ENCODE measurements at places on chromosomes 16 and 17.

- DNase-seq: no peak
Observed at GRCh38 chr17:61321344-61321743, 78.3 kb upstream of the TBX2 start.

DNA sequence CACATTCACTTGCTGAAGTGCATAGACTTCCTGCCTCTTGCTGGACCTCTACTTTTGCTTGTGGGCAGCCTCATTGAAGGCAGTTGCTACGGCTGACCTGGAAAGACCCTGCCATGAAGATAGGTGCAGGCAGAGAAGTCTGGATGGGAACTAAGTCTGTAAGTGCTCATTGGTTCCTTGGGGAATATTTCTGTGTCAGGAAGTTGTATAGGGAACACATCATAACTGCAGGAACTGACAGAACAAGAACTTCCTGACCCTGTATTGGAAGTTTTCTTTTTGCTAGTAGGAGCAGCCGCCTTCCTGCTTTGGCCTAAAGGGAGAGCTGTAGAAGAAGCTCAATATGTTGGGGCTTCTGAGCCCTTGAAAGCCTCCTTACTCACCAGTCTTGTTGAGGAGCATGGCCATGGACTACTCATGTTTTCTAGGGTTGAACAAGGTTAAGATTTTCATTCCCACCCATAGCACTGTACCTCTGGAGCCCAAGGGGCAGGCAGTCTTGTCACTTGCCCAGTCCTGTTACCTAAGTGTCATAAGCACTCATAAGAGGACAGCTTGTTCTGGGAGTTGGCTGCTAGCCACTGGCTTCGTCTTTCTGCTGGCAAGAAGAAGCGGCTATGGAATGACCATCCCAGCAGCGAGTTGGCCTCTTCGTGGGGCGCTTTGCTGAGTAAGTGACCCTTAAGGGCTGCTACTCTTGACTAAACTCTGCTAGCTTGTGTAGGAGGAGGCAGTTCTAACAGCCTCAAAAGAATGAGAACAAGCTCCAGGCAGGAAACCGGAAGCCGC is 7.2 kb downstream of the UBFD1 start:
- DNase-seq: no peak

DNA sequence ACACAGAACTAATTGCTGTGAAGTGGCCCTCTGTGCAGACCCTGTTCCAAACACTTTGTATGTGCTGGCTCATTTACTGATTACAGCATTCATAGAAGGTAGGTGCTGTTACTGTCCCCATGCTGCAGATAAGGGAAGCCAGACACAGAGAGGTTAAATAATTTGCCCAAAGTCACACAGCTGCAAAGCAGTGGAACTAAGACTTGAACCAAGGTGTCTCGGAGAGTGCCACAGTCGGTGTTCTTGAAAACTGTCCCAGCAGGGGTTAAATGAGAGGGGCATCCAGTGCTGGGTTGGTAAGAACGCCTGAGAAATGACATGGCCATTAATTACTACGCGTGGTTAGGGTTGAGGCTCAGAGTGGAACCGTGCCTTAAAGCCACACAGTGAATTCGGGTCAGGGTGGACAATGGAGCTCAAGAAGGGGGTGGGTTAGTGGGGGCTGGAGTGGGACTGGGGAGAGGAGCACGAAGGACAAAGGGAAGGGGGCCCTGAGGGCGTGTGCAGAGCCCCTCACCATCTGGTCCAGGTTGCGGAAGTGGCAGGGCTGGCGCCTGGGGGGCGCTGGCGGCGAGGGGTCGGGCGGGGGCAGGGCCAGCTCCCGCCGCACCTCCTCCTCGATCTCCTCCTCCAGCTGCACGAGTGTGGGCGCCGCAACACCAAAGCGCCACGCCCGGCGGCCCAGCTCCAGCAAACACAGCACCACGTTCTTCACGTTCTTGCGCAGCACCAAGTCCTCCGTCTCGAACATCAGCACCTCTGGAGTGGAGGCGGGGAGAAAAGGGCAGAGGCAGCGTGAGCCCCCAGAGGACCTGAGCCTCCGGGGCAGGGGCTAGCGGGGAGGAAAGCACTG is 3.3 kb downstream of the GAS2L2 start:
- DNase-seq: no peak

- DNase-seq: no peak
Observed at GRCh38 chr16:1762196-1762878, 9.0 kb downstream of the NME3 start.

DNA sequence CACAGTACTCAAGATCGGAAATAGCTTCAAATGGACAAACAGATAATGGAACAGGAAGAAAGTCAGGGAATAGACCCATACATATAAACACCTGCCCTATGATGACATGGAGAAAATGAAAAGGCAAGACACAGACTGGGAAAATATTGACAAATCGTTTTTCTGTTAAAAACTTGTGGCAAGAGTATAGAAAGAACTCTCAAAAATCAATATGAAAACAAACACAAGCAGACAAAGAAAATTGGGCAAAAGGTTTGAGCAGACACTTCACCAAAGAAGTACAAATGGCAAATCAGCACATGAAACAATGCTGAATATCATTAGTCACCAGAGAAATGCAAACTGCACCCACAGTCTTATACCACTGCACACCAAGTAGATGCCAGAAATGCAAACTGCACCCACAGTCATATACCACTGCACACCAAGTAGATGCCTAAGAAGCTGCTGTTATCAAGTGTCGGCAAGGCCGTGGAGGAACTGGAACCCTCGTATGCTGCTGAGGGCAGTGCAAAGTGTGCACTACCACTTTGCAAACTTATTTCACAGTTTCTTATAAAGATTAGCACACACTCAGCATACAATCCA is 123.5 kb upstream of the CHMP6 start:
- no peak for DNase-seq

DNA sequence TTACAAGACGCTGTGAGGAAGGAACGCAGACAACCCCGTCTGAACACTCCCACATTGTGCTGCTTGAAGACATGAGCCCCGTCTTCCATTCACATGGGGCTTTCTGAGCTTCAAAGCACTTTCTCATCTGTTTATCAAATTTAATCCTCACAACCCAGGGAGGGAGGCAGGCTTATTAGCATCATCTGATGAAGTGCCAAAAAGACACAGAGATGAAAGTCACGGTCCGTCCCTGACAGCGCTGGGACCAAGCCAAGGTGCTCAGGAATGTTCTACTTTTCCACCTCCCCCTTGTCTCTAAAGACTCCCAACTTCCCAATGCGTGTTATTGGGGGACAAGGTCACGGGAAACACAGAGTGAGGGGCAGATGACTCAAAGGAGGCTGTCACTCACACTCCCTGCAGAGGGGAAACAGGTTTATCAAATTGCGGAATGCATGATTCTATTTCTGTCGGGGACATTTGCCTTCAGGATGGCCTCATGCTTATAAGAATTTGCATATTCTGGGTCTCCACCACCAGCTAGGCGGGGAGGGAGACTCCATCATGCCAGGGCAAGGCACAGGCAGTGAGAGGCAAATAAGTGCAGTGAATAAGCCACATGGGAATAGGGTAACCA is 10.7 kb downstream of the XYLT1 start:
- no peak for DNase-seq

DNA sequence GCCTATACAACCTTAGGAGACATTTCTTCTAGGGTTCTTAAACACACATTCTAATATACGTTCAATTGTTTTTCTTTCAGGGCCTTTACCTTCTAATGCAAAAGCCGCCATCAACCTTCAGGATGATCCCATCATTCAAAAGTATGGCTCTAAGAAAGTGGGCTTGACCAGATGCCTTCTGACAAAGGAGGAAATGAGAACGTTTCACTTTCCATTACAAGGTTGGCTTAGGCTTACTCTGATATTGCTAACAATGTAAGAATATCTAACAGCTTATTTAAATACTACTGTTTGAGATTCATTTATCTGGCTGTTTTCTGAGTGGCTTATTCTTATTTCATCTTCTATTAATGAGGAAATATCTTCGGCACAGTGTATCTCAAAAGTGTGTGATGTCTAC is 15.4 kb downstream of the REXO5 start:
- no peak for DNase-seq

DNA sequence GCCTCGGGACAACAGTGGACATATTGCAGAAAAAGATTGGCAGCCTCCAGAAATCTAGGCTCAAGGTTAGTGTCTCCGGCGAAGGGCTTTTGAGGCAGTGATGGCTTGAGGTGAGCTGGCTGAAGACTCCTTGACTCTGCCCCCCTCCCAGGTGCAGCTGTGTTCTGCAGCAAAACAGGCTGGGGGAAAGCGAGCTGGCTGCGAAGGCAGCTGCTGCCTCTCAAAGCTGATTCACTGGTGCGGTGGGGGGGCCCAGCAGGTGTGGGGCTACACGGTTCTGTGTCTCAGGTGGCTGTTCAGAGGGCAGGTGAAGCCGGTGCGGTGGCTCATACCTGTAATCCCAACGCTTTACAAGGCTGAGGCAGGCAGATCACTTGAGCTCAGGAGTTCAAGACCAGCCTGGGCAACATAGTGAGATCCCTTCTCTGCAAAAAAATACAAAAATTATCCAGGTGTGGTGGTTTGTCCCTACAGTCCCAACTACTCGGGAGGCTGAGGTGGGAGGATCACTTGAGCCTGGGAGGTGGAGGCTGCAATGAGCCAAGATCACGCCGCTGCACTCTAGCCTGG is 22.9 kb downstream of the C16orf96 start:
- DNase-seq: no peak

DNA sequence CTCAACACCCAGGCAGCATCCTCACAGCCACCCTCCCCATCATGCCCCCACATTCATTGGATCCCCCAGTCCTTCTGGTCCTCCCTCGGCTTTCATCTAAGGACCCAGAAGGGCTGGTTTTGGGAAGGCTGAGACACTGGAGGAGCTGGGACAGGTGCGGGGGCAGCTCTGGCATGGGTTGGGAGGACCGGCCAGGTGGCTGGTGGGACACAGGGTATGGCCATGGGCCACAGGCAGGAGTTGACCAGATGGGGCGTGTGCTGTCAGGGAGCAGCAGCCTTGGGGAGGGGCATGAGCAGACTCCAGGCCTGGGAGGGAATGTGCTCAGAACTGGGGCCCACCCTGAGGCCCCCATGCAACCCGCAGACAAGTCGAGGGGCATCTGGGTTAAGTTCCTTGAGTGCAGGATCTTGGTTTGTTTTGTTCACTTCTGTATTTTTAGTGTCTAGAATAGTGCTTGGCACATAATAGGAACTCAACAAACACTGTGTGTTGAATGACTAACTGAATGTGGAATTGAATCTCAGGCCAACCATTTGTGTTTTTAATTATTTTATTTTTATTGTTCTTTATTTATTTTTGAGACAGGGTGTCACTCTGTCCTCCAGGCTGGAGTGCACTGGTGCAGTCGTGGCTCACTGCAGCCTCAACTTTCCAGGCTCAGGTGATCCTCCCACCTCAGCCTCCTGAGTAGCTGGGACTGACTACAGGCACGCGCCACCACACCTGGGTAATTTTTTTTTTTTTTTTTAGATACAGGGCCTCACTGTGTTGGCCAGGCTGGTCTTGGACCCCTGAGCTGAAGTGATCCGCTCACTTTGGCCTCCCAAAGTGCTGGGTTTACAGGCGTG is 5.6 kb downstream of the P2RX1 start:
- DNase-seq: no peak

GRCh38 chr16:51276336-51276735 is 125.3 kb upstream of the SALL1 start:
- DNase-seq: no peak

GRCh38 chr17:41970901-41971331 is 4.3 kb downstream of the CNP start:
- no peak for DNase-seq

DNA sequence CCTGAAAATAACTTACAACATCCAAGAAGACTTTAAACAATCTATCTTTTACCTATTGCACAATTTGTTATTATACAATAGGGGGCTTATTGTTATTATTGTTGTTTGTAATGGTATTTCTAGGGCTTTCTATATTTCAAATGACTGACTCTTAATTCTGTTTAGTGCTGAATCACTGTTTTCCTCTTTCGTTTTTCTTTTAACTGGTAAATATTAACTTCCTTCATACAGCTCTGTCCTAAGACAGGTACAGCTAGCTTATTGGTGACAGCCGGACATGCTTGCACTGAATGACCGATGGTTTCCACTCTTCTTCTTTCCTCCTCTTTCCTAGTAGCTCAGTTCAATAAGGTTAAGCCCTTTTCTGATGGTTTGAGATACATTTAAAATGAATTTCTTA is 11.6 kb downstream of the KRTAP9-7 start:
- DNase-seq: no peak

DNA sequence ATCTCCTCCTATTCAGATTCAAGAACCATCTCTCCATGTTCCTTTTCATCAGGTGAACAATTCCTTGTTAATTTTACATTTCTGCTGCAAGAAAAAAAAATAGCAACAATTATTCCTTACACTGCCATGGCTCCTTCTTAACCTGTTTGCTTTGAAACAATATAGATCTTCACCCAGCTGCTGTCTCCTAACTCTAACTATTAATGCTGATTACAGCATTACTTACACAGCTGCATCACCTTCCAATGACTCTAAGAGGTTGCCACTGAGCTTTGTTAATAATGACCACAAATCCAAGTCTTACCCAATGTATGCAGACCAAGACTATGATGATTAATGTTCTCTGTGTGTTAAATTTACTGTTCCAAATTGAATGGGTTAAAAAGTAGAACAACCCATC is 541.4 kb downstream of the TOX3 start:
- no peak for DNase-seq

- no peak for DNase-seq
Observed at GRCh38 chr16:48961546-48961945, 320.1 kb downstream of the CBLN1 start.

GRCh38 chr16:12625068-12625467 is 178.6 kb downstream of the CPPED1 start:
- DNase-seq: no peak

DNA sequence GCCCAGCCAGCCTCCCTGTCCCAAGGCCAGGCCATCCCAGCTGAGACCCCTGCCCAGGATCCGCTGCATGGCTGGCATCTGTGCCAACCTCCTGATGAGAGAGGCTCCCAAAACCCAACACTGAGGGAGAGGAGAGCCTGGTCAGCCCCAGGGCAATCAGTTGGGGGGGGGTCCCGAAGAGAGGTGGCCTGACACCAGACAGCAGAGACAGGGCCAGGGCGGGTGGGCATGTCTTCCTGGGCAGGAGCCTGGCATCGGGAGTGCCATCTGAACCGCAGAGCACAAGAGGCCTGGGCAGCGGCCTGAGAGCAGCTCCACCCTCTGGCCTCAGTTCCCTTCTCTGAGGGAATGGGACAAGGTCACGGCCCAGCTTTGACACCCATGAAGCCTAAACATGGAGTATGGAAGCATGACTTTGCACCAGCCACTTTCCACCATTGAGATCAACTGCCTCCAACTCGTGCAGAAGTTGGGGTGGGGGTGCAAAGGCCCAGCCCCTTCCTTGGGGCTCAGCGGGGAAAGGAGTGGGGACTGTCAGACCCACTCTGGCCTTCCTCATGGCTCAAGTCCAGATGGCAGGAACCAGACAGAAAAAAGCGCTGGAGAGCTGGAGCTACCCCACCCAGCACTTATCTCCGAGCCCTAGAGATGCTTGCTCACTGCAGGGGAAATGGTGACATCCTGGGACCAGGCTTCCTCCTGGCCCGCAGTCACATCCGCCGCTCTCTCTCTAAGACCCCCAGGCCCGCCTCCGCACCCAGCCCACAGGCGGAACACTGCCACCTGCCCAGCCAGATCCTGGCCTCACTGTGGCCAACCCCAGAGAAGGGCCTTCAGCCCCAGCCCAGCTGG is 9.7 kb downstream of the RHBDF2 start:
- DNase-seq: no peak
